ENCODE measurements at places on chromosomes 1 and 21.

DNA sequence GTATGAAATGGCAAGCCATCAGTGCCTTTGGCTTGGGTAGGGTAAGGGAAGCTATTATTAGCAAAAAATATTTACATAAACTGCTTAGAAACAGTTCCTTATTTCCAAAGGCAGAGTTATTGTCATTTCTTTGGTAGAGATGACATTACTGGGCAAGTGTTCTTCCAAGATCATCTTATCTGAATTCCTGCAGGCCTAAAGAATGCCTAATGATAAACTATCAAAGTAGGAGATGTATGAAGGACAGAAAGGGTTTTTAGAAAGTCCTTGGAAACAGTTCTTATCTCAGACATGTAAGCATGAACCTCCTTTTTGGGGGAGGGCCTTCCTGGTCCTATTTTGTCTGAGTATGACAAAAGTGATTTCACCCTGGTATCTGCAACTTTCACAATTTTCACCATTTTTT is 5.1 kb upstream of the FRRS1 start:
- no peak for DNase-seq

GRCh38 chr1:67766141-67766978 is 66.9 kb downstream of the GNG12 start:
- DNase-seq = peak; percentile 83

- DNase-seq = no peak
These were observed 5.7 kb downstream of the TEX38 start for GRCh38 chr1:46677339-46677738.

GRCh38 chr1:202860744-202861419 is 28.1 kb downstream of the RABIF start:
- DNase-seq = peak; percentile 81

DNA sequence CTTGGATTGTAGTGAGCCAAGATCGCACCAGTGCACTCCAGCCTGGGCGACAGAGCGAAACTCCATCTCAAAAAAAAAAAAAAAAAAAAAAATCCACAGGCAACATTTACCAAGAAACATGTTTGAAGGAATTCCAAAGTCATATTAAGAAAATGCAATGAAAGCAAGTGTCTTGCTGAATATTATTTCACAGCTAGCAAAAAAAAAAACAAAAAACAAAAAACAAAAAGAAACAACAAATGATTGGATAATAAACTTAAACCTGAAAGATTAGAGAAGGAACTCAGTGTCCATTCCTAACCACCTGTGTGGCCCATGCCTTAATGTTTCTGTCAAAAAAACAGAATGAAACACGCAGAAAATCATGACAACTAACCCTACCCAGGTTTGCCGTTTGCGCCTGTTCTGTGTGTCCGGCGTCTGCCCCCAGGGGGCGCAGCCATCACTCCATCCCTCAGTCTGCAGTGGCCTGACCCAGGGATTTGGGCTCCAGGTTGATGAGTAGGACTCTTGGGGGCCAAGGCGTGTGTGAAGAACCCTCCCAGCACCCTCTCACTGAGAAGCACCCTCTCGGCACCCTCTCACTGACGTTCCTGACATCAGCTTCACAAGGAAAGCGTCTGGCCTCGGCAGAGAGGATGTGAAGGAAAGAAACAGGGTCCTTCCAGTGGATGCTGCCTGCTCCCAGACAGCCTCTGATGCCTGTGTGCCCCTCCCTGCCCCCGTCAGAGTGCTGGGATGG is 19.2 kb upstream of the PTTG1IP start:
- DNase-seq = peak; percentile 92

GRCh38 chr1:39205102-39205780 is 746 bp downstream of the MACF1 start:
- DNase-seq = peak; percentile 74

DNA sequence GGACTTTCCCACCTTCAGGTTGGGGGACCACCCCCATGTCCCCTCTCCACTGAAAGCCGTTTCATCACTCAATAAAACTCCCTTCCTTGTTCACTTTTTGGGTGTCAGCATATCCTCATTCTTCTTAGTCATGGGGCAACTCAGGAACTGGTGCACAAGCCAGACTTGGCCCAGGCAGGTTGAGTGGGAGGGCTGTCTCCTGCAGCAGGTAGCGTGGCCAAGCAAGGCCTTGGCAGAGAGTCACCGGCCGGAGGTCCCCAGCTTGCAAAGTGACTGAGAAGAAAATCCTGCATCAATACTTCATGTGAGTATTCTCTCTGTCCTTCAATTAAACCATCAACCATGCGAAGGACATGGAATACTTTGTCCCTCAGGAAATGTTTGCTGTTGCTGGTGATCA is 148.9 kb downstream of the RHOU start:
- no peak for DNase-seq

DNA sequence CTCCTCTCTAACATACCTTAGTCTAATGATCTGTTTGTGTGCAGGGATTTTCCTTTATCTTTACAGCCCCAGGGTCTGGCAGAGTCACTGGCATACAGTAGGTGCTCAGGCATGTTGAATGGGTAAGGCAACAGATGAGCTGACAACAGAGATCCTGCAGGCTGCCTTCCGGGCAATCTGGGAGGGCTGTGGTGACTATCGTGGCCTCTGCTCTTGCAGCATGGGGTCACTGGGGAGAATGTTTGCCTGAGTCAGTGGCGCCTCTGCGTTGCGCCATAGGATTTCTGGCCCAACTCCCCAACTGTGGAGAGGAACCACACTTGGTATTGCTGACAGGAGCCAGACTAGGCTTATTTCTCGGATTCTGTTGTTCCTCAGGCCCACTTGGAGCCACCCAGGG is 93.8 kb downstream of the LAMC2 start:
- peak; percentile 72 for DNase-seq

- no peak for DNase-seq
These were observed 153.9 kb upstream of the IRF2BP2 start for GRCh38 chr1:234763910-234764309.

- DNase-seq = no peak
These were observed 29.7 kb downstream of the MYSM1 start for GRCh38 chr1:58670181-58670580.

DNA sequence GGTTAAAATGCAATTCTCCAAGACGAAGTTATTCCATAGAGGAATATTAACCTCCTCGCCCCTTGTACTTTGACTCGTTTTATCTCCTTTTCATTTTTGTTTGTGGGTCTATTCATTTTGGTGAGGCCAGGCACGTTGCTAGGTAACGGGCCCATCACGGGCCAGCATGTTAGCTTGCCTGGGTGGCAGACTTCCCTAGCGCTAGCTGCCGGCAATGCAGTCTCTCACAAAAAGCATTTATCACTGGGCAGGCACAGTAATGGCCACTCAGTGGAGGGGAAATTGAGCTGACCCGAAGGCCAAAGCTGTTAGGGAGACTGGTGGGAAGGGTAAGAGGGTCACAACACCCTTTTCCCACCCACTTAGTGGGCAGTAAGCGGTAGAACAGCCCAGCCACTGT is 234.4 kb upstream of the FOXD3 start:
- DNase-seq = no peak

DNA sequence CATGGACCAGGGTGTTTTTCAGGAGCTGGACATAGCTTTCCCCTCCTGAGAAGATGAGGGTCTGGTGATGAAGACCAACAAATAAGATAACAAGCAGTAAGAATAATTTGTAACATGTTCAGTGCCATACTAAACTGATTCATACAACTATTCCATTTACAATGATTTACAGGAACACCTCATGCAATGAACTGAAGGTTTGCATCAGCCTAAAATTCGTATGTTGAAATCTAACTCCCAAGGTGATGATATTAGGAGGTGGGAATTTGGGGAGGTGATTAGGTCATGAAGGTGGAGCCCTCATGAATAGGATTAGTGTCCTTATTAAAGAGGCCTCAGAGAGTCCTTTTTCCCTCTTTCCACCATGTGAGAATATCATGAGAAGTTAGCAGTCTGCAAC is 15.9 kb upstream of the NIBAN1 start:
- DNase-seq = no peak

DNA sequence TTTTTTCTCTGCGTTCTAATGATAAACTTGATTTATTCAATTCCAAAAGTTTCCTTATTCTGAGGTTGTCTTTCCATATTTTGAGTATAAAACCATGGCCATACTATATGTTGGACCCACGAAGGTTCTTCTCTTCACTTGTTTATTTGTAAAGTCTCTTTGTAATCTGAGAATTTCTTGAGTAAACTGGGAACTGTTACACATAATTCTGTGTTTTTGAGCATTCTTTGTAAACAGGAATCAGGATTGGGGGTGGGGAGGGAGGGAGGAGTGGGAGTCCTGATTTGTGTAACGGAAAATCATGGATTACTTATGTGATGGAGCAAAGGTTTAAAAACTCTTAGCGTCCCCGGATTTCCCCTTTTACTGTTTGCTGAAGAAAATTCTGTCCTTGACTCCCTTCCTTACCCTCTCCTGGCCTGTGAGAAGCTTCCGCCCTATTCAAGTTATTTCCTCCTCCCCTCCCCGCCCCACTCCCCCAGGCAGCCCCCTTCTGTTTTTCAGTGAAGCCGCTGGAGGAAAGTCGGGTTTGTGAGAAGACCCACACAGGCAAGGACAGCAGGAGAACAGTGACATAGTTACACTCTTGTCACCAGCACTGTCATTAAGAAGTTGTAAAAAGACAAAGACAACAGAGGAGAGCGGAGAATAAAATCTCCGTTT is 6.4 kb upstream of the NBPF11 start:
- DNase-seq = no peak

- DNase-seq = peak; percentile 75
These were observed 12.4 kb upstream of the UMODL1 start for GRCh38 chr21:42058631-42059111.

GRCh38 chr1:231770506-231771175 is 144.1 kb downstream of the DISC1 start:
- DNase-seq = no peak

DNA sequence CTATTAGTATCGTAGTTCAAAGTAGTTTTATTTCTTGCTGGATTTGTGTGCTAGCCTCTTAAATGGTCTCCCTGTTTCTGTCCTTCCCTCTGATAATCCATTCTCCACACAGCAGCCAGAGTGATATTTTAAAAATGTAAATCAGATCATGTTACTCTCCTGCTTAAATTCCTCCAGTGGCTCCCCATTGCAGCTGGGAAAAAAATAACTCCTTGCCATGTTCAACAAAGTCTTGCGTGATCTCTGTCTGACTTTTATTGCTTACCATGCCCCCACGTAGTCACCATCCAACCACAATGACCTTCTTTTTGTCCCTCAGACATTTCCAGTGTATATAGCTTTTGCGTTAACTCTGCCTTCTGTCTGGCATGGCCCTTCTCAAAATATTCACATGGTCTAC is 178.8 kb downstream of the FGGY start:
- no peak for DNase-seq

DNA sequence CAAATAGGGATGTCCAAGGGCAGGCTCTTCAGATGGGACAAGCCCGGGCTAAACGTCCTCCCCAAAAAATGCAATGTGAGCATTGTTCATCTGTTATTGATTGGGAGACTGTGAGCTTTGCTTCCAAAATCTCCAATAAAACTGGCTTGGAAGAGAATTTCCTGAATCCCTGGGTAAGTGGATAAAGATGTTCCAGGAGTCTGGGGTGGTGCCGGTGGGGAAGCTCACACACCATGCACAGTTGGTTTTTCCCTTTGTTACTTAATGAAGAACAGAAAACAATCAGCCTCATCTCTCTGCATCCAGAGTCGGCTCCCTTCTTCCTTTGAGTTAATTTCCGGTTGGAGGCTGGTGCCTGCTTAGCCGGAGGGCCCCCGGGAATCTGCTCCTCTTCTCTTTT is 72.1 kb upstream of the ZBTB40 start:
- no peak for DNase-seq

DNA sequence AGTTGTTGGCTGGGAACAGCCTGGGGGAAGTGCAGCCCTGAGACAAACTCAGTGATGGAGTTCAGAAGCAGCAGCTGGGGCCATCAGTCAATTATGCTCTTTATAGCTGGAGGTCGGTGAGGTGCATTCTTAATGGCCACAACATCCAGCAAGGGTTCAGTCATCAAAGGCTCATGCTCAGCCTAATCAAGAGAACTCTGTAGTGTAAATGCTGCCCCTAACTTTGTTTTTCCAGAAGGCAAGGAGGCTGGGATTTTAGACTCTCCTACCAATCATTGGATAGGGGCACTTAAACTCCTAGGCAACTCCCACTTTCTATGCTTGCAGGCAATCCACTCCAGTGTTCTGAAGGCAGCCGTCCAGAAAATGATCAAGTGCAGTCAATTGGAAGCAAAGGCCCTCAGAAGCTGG is 15.0 kb upstream of the RGS4 start:
- no peak for DNase-seq

- peak; percentile 69 for DNase-seq
These were observed 12.3 kb downstream of the OBSCN start for GRCh38 chr1:228219962-228220780.

GRCh38 chr1:181643631-181644030 is 160.3 kb downstream of the CACNA1E start:
- no peak for DNase-seq

- no peak for DNase-seq
These were observed 91.3 kb downstream of the CATSPERE start for GRCh38 chr1:244552336-244552735.

DNA sequence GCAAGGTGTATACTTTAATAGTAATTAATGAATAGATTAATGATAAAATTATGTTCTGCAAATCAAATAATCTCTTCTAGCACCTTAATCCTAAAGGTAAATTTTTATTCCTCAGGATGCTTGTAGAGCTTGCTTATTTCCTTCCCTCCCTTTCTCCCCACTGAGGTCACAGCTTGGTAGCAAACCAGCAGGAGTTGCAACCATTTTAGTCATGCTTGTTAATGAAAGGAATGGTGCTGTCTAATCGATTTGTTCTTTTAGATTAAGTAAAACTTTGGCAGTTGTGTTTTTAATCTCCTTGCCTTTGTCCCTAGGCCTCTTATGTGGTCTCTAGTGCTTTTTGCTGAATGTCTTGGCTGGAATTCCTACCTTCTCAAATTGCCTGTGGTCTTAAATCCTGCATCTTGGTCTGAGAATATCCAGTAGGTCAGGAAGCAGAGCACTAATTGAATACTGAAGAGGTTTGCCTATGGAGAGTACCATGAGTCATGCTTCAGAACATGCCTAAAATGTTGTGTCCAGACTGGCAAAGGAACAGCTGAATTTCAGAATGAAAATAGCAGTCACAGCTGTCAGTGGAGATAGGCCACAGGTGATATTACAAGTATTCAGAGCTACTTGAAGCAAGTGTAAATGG is 36.3 kb upstream of the RWDD3 start:
- no peak for DNase-seq

DNA sequence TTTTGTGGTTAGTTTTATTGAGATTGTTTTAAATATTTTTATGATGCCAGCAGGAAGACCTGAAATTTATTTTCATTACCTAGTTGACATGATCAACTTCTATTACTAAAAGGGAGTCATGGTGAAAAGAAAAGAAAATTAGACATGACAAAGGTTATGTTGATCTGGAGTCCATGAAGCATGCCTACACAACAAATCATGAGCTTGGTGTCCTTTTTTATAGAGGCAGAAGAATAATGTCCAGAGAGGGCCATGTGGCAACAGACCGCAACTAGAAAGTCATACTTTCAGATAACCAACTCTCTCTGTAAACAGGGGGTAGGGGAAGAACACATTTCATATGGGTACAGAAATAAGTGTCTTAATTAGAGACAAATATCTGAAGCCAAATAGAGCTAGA is 175.5 kb upstream of the HOOK1 start:
- DNase-seq = no peak

Data from aorta (tissue), 5 donors.